ENCODE measurements at places on chromosomes 5 and 9.
A peak's percentile ranks its signal among the peaks of the same experiment; 100 is the strongest.

DNA sequence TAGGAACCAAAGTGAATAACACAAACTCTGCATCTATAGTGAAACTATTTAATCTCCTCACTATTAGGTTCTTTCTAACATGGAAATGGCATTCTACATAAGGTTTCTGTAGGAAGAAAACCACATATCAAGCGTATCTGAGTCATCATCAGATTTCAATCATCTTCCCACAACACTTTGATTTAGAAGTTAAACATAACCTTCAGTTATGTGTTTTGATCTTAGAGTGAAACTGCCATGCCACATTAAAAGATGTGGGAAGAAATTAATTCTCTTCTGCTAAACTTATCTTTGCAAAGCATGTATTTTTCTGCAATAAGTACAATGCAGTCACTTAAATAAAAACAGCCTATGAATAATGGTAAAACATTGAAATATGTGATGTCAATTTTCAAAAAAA is 55.0 kb downstream of the MEF2C start:
- DNase-seq = no peak

DNA sequence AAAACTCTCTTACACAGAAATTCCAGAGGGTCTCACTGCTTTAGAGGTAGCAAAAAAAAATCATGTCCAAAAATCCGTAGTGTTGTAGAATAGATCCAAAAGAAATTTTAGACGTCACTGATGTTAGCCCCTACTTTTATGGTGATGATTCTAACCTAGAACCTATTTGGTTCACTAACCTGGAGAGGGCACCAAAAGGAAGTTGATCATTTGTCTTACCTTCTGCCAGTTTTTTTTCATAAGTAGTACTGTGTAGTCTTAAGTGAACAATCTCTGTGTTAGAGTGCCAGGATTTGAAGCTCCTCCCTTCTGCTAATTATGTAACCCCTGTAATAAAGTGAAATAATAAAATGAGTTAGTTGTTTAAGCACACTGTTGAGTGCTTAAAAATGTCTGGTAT is 215.2 kb downstream of the SMARCA2 start:
- no peak for DNase-seq

DNA sequence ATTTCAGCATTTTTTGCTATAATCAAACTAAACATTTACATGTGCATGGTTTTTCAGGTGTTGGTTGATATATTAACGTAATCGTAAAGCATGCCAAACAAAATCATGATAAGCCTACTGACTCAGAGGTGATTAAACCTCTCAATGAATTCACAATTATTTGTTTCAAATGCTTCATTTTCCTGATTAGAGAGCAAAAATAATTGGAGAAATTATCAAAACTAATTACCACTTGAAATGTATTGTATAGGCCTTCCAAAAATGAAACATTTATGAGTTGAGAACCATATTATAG is 45.7 kb upstream of the JMY start:
- DNase-seq = no peak

DNA sequence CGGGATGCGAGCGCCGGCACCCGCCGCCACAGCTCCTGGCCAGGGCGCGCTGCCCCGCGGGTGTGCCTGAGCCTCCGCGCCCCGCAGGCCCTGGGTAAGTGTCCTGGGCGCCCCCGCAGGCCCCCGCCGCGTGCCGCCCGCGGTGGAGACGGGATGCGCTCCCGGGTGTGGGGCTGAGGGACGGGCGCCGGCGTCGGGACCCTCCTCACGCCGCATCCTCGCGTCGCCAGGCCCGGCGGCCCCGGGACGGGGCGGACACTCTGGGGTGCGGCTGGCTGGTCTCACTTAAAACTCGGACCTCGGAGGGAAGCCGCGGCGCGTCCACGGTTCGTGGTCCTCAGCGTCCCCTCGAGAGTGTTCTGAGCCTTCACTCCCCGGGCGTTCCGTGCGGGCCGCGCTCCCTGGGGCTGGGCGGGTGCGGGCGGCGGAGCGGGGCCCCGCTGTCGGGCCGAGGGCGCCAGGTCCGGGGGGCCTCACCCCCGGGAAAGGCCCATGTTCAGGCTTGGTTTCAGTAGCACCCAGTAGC is 275 bp downstream of the AHRR start:
- DNase-seq = peak; percentile 34

DNA sequence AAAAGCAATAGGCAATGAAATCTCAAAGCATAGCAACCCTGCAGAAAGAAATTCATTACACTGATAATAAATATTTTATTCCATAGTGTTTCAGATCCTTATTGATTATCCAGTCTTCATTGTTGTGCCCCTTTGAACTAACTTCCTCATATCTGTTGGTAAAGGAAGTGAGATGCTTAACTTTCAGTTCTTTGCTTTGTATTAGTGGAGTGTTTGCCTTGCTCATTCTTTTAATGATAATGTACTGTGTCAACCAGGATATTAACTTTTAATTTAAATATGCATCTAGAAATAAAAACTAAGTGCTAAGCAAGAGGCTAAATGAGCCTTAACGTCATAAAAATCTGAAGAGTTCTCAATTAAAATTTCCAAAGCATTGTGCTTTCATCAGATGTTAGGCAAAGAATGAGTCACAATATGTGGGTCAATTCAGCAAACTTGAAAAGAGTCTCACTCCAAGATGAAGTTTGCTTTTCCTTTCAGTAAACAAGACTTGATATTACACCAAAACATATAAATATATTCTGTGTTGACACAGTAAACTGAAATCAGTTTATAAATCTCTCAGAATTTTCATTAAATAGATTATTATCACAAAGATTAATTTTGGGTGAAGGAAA is 105.9 kb downstream of the GIN1 start:
- DNase-seq = no peak

DNA sequence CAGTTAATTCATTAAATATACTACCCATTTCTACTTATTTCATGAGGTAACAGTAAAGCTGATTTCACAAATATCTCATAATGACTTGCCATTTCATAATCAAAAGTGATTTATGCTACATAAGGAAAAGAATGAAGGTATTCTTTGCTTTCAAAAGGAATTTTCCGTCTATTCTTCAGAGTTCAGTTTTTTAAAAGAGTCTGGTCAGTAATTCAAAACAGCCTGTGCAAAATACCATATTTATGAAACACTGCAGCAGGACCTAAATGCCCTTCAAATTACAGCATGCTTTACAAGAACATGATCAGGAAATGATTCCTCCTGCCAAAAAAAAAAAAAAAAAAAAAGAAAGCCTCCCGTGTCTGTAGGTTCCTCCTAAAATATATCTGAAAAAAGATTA is 154.7 kb downstream of the KIAA0825 start:
- DNase-seq = no peak

DNA sequence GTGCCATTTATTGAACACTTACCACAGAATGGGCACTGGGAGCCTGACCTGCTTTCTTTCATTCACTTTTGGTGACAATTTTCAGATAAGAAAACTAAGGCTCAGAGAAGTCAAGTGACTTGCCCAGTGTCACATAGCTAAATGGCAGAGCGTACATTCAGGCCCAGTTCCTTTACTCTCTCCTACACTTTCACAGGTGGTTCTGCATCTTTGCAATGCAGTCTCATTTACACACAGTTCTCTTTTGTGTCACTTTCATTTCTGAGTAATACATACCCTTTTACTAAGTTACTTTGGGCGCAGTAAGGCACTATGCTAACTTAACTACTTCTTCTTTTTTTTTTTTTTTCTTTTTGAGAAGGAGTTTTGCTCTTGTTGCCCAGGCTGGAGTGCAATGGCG is 8.3 kb downstream of the NFIL3 start:
- peak; percentile 68 for DNase-seq

- DNase-seq = peak; percentile 31
Measured at GRCh38 chr5:68446487-68446894, 230.9 kb downstream of the PIK3R1 start.

- DNase-seq = no peak
Measured at GRCh38 chr5:64318175-64318574, 152.5 kb downstream of the RNF180 start.

GRCh38 chr5:115455301-115455707 is 89.3 kb downstream of the FEM1C start:
- no peak for DNase-seq

GRCh38 chr9:6877671-6878161 is 119.9 kb downstream of the KDM4C start:
- DNase-seq = no peak

GRCh38 chr5:448766-449090 is 5.8 kb downstream of the EXOC3 start:
- no peak for DNase-seq

DNA sequence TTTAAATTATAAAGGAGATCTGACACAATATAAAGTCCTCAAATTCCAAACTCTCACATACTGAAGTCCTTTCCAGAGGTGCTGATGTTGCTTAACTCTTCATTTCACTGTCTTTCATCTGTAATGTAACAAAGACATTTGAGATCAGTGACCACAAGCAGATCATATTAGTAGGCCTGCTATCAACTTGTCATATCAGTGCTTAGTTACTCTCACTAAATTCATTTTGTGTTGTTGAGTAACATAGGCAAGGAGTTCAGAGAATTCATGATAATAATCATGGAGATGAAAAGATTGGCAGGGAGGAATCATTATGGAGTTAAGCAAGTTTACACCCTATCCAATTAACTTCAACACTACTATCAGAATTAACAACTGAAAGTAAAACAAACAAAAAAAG is 571.0 kb upstream of the ARRDC3 start:
- DNase-seq = no peak

GRCh38 chr9:90927496-90927895 is 125.9 kb downstream of the SYK start:
- DNase-seq = no peak

GRCh38 chr9:95552255-95552654 is 35.5 kb upstream of the PTCH1 start:
- no peak for DNase-seq

DNA sequence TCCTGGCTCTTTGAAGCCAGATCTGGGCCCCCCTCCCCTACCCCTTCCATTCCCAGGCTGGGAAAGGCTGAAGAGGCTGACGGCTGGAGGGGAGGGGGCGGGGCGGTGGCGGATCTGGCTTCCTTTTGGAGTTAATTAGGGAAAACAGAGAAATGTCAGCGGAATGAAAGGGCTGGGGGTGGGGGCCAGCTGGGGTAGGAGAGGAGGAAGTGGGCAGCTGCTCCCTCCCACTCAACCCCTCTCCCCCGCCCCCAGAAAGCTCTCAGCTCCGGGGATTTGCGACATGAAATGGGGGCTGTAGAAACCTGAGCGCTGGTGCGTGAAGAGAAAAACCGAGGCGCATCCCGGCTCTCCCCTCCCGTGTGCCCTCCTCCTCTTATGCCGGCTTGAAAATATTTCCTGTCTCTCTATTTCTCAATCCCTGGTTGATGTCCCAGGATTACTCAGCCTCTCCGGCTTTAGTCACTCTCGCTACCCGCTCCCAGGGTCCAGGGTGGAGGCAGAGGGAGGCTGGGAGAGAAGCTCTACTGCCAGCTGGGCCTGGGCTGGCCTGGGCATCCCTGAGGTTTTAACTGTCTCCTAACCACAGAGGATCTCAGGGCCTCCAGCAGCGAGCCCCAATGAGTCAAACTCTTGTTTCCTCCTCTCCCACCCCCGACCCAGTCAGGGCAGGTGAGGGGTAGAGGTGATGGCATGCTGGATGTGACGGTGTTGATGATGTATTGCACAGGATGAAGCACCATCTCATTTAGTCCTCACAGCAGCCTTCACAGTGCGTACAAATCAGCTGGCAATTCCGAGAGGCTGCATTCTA is 20.1 kb downstream of the PCDHGC5 start:
- DNase-seq = peak; percentile 38

- no peak for DNase-seq
Measured at GRCh38 chr5:59873113-59873512, 20.4 kb downstream of the PDE4D start.
